Spinal cord (tissue), 10 donors: ENCODE measurements at places on chromosomes 4 and X.

GRCh38 chrX:25049357-25049756 lies 33.6 kb upstream of the ARX start:
- no peak for DNase-seq

- no peak for DNase-seq
These were observed 74.4 kb upstream of the EFNB1 start for GRCh38 chrX:68754406-68754805.

- no peak for DNase-seq
These were observed 98.5 kb downstream of the NSUN7 start for GRCh38 chr4:40848251-40848650.

DNA sequence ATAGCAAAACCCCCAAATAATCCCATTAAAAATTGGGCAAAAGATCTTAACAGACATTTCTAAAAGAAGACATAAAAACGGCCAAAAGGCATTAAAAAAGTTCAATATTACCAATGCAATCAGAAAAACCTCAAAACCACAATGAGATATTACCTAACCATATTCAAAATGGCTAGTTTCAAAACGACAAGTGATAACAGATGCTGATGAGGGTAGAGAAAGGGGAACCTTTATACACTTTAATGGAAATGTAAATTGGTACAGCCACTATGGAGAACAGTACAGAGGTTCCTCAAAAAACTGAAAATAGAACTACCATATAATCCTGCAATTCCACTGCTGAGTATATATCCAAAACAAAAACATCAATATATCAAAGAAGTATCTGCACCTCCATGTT lies 6.2 kb downstream of the AADAT start:
- no peak for DNase-seq

GRCh38 chr4:136281307-136281706 lies 1251.0 kb downstream of the PCDH18 start:
- DNase-seq = no peak

DNA sequence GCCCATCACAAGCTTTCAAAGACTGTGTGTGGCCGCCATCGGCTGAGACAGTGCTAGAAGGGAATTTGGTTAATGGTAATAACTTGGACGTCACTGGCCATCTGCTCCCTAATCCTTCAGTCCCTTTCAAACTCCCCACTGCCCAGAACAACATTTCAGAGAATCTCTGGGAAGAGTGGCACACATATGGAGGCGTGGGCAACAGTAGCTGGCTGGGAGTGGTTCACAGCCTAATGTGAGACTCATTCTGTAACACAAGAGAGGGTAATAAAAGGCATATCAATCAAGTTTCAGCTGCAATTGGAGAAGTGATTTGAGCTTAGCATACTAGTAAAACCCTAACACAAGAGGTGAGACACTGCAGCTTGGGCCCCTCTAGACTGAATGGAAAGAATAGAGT lies 15.4 kb downstream of the SMIM10 start:
- DNase-seq = no peak

DNA sequence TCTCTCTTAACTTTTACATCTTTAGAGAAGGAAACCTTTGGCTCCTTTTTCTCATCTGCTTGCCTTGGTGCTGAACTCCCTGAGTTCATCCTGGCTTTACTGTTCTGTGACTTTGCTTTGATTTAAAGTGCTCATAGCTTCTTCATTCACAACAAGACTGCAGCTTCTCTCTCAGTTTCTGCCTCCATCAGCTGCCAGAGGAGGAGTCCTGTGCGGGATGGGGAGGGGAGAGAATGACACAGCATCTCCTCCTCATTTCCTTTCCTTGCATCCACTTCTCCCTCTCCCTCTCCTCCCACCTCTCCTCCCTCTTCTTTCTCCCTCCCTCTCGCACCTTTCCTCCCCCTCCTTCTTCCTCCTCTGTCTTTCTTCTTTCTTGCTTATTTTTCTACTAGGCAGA lies 42.0 kb downstream of the CBLL2 start:
- DNase-seq = no peak

DNA sequence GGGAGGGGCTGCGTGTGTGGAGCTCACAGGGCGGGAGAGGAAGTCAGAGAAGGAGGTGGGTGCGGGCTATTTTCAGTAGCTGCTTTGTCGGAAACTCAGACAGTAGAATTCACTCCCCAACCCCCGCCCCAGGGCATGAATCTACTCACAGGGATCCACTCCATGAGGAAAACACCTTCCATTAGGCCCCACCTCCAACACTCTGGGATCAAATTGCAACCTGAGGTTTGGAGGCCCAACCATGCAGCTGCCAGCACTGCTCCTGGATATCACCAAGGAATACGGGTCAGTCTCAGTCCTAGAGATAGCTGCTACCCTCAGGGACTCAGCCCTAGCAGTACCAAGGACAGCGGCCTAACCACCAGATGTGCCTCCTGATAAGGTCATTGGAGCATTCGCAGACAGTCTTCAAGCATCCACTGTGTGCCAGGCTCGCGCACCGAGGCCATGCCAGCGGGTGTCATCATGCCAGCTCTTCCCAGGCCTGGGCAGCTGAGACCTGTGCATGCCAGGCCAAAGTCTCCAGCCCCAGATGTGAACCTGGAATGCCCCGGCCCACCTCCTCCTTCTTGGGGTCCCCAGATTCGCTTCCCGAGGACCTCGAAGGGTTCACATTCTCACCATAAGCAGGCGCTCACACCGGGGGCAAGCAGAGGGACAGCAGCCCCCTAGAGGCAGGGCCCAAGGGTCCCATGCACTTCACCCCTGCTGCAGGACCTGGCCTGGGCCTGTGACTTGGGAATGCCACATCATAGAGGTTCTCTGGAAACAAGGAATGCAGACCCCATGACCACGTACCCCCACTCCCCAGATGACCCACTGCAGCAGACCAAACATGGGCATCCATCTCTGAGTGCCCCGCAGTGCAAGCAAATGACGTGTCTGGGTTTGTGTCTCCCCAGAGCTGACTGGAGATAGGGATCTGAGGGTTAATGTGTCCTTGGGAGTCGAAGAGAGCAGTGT lies 102.3 kb downstream of the ADRA2C start:
- DNase-seq = no peak
